Spinal cord (tissue), 10 donors: ENCODE measurements at places on chromosomes 7 and 10.
A peak's percentile ranks its signal among the peaks of the same experiment; 100 is the strongest.

- no peak for DNase-seq
Measured at GRCh38 chr7:51328351-51328801, 11.8 kb upstream of the COBL start.

- DNase-seq = no peak
Measured at GRCh38 chr10:131804551-131805295, 96.1 kb upstream of the PPP2R2D start.

DNA sequence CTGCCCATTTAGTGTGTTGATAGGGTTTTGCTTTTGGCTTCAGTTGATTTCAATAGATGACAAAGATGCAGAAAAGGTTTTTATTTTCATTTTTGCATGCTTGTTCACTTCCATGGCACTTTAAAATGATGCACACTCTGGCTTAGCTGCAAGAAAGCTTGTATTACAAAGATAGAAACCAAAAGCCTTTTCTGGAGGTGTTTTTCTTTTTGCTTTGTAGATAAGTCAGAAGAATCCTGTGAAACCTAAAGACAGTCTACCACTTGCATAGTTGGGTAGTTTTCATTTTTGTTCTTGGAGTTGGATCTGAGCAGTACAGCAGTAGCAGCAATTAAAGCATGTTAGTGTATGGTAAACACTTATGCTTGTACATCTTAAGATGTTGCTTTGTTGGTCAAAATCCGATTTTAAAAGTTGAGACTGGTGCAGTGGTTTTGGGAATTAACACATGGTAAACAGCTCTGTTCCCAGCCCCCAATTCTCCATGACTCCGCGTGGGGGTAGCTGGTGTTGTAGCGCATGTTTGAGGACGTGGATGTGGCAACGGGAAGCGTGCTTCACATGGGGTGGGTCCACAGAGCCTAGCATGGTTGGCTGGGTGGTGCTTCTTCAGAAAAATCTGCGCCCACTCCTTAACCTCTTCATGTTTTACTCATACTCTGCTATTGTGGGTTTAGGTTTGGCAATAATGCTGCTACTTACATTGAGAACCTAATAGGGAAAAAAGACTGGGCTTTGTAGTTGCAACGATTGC, 19.8 kb downstream of the CCNY start:
- no peak for DNase-seq

- DNase-seq = no peak
Measured at GRCh38 chr10:49269523-49269922, 29.4 kb upstream of the C10orf71 start.

GRCh38 chr10:92200564-92200963, 90.3 kb downstream of the CPEB3 start:
- DNase-seq = no peak

GRCh38 chr7:19336836-19337383, 191.7 kb upstream of the FERD3L start:
- no peak for DNase-seq

GRCh38 chr10:98047009-98047741, 16.8 kb upstream of the CRTAC1 start:
- DNase-seq = no peak

DNA sequence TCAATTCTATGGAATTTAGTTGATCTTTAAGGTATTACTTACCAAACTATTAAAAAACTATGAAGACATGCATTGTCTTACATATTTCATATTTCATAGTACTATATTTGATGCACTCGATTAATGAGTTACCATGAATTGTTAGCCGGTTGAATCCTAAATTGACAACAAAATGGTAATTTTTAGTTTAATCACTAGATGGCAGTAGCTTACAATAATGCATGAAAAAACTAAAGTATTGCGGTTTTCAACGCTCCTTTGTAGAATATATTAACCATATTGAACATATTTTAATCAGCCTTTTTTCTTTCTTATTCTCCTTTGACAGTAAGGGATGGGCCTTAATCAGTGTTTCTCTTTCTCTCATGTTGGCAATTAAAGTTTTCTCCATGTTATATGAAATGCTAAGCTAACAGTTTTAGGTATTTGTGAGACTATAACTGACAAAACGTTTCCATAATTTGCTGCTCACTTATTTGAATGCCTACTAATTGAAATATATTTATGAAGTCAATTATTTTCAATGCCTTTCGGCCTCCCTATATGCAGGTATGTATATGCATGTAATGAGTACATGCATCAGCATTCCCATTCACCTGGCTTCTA, 48.5 kb upstream of the ARL4A start:
- DNase-seq = peak; percentile 84

- no peak for DNase-seq
Measured at GRCh38 chr10:110209454-110209925, 2.1 kb downstream of the MXI1 start.

GRCh38 chr10:129094233-129094632, 372.8 kb upstream of the MGMT start:
- DNase-seq = no peak

- DNase-seq = no peak
Measured at GRCh38 chr10:74118804-74119203, 31.8 kb downstream of the AP3M1 start.

DNA sequence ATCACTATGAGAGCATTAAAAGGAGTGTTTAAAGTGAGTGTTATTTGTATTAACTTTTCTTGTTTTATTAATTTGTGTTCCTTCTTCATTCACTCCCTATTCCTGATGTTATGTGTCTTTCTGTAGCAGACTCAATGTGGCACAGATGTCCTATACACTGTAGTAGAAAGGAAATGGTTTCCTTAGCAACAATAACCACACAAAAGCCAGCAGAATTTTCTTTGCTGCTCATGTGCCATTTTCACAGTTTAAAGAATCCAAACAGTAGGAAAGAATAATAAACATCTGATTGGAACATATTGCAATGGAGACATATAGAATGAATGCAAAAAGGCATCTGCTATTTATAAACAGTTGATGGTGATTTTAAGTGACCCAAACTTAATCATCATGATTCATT, 763.6 kb downstream of the PHTF2 start:
- no peak for DNase-seq

DNA sequence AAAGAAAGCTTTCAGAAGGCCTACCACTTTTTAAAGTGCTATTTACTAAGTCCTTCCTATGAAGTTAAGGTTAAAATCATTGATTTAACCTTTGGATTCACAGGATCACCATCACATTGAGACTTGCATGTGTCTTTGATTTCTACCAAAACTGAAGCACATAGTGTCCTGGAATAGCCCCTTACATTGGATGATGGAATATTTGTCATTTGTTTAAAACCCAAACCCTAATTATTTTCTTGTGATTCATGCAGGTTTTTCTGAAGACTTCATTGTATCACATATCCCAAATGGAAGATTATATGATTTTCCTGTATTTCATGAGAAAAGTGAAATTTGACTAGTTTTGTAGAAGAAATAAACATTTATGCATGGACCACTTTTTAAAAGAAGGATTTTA, 3.3 kb downstream of the SEMA3A start:
- DNase-seq = peak; percentile 14

GRCh38 chr10:14659626-14660196, 115.0 kb downstream of the FAM107B start:
- no peak for DNase-seq

DNA sequence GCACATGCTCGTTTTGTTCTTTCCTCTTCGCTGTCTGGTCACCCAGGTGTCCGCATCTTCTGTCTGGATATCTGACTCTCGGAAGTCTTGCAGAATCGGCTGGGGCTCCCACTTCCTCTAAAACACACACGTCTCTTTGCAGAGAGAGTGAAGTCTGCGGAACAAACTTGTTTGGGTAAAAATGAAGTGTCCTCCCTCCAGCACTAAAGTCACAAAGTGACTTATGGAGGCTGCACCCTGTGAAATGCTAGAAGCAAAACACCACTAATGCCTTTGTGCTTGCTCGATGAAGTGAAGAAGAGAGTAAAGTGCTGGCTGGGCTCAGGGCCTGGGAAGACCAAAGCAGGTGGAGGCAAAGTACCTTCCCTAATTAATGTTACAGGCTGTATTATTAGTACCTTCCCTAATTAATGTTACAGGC, 71.4 kb downstream of the FGFR2 start:
- DNase-seq = peak; percentile 79

DNA sequence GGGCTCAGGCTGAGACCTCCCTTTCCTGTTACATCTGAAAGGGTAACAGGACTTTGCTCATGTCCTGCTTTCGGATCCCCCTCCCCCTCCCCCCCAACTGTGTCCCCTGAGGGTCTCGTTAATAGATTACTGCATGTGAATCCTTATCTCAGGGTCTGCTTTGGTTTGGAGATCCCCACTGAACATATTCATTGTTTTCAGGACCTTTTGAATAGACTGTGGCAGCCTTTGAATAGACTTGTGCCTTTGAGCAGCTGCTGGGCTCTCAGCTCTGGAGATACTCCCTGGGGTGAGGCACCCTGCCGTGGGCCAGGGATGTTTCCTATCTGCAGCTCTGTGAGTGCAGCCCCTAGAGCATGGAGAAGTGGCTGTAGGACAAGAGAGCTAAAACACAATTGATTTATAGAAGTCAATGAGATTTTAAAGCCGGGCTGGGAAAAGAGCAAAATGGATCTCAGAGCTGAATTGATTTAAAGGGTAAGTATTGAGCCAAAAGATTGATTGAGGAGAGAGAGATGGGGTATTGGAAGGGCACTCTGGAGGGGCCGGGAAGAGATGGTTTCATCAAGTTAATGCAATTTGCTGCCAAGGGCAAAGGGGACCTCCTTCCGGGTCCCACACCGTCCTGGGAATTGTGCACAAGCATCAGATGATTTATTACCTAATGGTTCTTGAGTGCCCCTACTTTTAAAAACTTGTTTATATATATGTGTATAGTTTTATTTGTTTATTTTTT, 9.9 kb downstream of the ARHGAP22 start:
- DNase-seq = no peak

- no peak for DNase-seq
Measured at GRCh38 chr10:107169516-107169915, 5.0 kb upstream of the SORCS1 start.

DNA sequence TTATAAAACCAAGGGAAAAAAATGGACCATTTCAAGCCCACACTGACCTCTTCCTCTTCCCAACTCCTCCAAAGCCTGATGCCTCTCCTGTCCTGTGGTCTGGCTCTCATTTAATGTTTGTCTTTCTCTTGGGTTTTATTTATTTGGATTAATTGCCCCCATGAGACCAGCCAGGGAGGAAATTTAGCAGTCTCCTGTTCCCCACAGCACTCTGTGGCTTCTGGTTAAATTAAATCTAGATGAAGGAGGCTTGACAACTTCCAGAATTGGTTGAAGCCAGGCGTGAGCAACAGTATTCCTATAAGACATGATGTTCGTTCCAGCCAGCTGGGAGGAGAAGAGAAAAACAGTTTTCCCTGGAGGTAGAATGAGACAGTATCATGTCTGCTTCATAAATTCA, 15.1 kb upstream of the PRLHR start:
- no peak for DNase-seq

- no peak for DNase-seq
Measured at GRCh38 chr10:23581906-23582450, 143.1 kb downstream of the OTUD1 start.

- DNase-seq = no peak
Measured at GRCh38 chr7:113625494-113626102, 293.2 kb downstream of the PPP1R3A start.

DNA sequence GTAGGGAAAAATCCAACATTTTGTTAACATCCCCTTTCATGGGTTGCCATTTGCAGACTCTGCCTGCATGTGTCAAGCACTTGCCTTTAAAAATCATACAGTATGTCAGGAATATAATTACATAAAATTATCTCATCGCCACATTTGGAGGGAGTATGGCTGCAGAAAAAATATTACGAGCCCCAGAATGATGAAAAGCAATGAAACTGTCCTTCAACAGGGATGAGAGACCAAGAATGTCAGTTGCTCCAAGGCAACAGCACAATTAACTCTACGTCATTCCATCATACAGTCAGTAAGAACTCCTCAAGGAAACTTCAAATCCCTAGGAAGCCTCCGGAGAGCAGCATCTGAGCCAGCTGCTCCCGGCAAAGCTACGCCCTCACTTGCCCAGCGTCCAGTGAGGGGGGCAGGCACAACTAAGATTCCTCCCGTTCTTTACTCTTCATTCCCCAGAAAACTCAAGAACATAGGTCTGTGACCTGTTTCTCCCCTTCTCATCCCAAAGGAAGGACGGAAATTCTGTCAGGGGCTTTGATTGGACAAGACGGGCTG, 132.9 kb downstream of the ANLN start:
- DNase-seq = no peak

- DNase-seq = no peak
Measured at GRCh38 chr7:71627651-71628050, 495.7 kb downstream of the GALNT17 start.
